ENCODE measurements at places on chromosomes 2 and 18.

GRCh38 chr2:15601681-15602080 is 10.0 kb downstream of the DDX1 start:
- DNase-seq = no peak

DNA sequence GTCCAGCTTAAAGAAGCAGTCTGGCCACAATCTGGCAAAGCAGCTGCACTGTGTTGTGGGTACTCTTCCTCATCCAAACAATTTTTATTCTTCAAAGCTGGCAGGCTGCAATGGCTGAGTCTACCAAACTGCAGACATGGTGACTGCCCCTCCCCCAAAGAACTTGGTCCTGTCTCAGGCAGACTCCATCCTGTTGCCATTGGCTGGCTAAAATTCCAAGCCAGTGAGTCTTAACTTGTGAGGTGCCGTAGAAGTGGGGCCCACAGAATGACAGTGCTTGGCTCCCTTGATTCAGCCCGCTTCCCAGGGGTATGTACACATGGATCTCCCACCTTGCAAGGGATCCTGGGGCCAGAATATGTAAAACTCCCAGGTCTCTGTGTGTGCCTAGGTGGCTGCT is 14.5 kb upstream of the NXPH2 start:
- DNase-seq = no peak

GRCh38 chr2:176934869-176935415 is 277.7 kb upstream of the HNRNPA3 start:
- DNase-seq = no peak

GRCh38 chr2:120990451-120990871 is 254.8 kb downstream of the GLI2 start:
- DNase-seq = no peak

DNA sequence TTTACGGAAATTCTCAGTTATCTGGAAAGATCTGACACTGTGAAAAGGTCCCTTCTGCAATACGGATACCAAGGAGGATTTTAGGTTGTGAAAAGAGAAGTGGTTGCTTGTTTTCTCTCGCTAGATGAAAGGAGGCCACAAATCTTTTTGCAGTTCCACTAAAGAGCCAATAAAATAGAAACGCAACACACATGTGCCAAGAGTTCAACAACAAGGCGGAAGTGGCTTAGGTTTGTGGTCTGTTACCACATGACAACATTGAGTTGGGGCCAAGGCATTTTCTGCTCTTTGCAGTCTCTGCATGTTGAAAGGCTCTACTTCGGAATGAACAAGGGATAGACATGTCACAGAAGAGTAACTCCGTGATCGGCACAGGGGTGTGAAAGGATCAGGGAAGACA is 115.7 kb upstream of the OSR1 start:
- DNase-seq = peak; percentile 13

GRCh38 chr2:11703700-11704099 is 33.7 kb upstream of the NTSR2 start:
- no peak for DNase-seq

DNA sequence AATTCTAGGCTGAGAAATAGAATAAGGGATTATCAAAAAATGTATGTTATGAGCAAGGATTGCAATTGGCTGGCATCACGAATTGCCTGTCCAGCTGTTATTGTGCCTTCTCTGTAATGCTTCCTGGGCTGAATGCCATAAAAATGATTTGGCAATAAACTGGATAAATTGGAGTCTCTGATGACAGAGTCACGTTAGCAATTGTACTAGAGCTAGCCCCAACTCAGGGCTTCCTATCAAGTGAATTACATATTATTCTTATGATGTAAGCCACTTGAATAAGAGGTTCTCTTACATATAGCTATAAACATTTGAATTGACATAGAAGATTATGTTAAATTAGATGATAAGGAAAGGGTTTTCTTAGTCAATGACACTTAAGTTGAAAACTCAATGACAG is 607.5 kb upstream of the REG3G start:
- DNase-seq = no peak

DNA sequence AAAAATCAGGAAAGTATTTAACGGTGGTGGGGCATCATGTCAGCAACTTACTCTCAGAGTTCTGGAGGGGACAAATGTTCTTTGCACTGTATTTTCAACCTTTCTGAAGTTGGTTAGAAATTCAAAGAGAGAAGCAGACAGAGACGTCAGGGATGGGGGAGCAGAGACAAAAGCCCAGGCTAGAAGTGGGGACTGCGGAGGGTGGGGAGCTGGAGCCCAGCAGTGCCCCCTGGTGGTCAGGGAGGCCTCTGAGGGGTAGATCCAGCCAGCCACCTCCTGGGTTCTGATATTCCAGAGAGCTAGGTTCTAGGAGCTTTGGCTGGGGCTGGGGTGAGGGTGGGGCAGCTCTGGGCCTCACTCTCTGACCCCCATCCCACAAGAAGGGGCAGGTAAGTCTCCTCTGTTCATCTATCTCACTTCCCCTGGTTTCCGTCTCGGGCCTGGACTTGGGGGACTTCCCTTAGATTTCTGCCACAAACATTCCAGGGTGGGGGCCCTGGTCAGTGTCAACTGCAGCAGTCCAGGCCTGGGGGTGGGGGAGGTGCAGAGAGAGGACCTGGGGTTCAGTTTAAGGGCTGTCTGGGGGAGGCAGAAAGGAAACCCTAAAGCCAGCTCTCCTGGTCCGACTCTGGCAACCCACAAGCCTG is 8.9 kb downstream of the TNS1 start:
- peak; percentile 43 for DNase-seq

DNA sequence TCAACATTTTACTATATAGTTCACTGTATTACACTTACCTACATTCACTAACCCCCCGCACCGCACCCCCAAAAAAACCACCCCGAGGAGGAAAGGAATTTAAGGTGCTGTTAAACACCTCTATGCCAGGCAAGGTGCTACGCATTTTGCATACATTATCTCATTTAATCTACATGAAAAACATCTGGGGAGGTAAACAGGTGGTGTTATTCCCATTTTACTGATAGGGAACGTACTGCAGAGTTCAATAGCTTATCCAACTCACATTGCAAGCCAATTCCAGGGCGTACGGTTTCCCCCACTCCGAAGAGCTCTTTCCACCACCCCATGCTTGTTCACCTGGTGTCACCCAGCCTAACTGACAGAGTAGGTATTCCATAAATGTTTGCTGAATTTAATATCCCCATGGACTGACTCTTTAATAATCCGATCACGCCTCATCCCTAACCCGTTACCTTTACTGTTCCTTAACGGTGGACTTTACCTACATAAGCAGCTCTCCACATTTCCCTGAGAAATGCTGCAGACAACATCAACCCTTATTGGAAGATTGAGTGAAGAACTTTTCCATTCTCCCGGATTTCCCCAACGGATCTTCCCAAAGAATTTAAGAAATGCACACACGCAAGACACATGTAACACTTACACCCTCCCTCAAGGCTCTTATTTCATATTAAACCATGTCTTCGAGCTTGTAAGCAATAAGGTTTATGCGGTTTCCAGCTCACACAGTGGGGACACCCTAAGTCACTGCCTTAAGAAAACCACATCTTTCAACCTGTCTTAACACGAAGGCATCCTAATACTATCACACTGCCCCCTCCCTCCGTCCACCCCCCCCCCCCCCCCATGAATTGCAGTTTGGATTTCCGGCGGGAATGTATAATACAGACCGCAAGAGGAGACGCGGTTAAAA is 1.2 kb downstream of the RAPH1 start:
- peak; percentile 3 for DNase-seq

DNA sequence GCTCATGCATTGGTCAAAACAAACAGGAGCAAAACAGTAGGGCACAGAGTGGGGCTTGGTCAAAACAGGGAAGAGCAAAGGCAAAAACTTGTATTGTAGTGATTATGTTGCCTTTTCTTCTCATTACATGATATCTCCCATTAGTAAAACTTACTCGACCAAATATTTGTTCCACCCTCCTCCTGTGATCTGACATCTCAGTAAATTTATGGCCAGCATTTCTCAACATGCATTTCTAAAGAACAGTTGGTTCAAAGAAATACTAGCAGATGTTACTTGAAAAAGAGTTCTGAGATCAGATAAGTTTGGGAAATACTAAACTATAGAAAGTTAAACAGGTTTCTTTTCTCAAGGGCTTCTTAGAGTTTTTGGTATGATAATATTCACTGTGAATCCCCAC is 423.1 kb downstream of the FIGN start:
- no peak for DNase-seq

DNA sequence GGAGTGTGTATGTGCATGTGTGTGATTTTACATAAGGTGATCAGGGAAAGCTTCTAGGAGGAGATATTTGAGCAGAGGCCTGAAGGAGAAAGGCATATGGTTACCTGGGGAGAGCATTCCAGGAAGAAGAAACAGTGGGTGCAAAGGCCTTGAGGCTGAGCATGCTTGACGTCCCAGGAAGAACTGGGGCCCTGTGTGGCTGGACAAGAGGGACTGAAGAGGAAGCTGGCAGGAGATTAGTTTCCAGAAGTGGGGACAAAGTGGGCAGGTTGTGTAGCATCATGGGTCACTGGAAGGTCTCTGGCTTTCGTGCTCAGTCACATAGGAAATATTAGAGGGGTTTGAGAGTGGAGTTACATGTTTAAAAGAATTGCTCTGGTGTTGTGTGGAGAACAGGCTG is 42.0 kb upstream of the POLE4 start:
- no peak for DNase-seq

Measured in activated CD4-positive, alpha-beta T cell treated with anti-CD3 and anti-CD28 coated beads, Interleukin-2, amount 50 U/mL, for 1 hour (primary cell).